NCI-H187 (cell line): ENCODE measurements at places on chromosomes 1 and 21.

- DNase-seq: no peak
Observed at GRCh38 chr1:201877877-201878401, 10.8 kb upstream of the SHISA4 start.

DNA sequence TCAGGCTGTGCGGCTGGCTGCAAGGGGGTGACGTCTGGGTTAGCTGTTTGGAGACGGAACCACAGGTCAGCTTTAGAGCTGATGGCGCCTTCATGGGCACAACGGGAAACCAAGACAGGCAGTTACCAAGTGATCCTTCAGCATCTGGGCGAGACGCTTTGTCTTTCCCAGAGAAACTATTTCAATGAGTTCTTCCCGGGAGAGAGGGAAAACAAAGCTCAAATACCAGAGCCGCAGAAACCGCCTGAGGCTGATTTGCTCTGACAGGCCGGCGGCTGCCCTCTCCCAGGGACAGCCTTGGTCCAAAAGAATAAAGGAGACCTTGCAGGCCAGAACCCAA is 76.5 kb downstream of the CD58 start:
- DNase-seq: no peak

- no peak for DNase-seq
Observed at GRCh38 chr21:36704958-36705678, 6.2 kb downstream of the SIM2 start.

- DNase-seq: no peak
Observed at GRCh38 chr1:44453798-44454349, 48.8 kb downstream of the RNF220 start.

- no peak for DNase-seq
Observed at GRCh38 chr1:27999055-27999454, 39.3 kb downstream of the XKR8 start.

DNA sequence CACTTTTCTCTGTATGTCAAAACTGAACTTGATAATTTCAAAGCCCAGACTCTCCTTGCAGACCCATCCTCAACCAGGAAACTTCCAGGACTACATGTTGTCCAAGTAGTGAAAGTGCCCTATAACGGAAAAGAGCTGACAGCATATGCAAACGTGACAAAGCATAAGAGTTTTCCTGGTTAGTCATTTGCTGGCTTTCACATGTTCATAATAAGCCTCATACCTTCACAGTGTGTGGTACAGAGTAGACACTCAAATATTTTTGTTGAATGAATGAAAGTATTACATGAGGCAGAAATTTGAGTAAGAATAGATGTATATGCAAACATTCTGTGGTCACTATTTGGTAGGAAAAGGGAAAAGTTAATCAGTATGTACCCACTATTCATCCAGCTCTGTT is 473.3 kb downstream of the MRPL39 start:
- no peak for DNase-seq

GRCh38 chr1:16167331-16168143 is 11.7 kb upstream of the EPHA2 start:
- DNase-seq: no peak

- DNase-seq: no peak
Observed at GRCh38 chr1:36739703-36740289, 257.1 kb upstream of the CSF3R start.

DNA sequence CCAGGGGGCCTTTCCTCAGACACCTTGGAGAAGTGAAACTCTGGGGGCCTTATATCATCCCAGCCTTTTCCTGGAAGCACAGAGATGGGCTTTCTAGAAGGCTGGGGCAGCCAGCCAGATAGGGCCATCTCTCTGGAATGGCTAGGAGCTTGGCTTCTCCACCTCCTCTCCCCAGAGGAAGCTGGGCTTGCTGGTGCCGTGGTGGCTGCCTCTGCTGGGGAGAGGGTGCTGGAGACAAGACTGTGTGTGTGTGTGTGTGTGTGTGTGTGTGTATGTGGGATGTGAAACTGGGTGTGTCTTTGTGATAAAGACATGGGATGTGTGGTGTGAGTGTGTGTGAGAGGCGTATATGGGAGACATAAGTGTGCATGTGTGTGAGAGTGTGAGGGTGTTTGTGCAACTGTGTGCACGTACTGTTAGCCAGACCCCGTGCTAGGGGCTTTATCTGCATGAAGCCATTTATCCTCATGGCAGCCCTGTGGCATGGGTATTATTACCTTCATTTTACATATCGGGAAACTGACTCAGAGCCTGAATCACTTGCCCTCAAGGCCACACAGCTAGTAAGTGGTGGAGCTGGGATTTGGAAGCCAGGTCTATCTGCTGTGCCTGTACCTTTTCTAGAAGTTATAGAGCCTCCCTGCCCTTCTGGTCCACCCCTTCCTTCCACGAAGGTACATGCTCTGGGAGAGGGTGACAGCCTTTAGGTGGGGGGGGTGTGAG is 44.2 kb downstream of the PTPRU start:
- DNase-seq: no peak

GRCh38 chr1:32431736-32432400 is 33.0 kb upstream of the ZBTB8B start:
- no peak for DNase-seq

DNA sequence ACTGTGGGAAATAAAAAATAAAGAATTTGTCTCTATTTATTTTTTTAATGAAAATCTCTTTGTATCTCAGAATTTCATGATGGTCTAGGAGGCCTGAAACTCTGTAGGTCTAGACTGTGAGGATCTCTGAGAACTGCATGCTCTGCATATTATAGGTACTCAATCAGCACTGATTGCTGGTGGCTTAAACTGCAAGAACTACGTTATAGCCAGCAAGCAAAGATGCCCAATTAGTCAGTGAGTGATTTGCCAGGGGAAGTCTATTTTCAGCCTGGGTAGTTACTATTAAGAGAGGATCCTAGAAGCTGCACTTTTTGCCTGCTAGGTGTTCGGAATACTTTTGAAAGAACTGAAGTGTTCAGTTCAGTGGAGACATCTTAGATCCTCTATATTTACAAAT is 87.4 kb downstream of the GPR52 start:
- DNase-seq: no peak

DNA sequence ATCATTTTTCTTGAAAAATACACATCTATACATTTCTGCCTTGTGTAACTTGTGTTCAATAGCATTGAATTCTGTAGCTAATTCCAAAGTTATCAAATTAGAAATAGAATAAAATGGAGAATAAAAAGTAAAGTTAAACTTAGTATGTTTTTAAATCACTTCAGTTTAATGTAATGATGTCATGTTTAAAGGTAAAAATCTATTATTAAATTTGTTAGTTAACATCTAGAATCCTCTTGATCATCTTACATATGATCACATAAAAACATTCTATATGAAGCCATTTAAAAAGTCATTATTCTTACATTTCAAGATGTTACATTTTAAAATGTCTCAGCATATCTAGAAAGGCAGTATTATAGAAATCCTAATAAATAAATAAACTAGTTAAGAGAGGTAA is 1163.2 kb downstream of the PLA2G4A start:
- DNase-seq: no peak

GRCh38 chr1:65119951-65120350 is 28.1 kb upstream of the AK4 start:
- no peak for DNase-seq
